LoVo (cell line): ENCODE measurements at places on chromosomes 13 and 19.

DNA sequence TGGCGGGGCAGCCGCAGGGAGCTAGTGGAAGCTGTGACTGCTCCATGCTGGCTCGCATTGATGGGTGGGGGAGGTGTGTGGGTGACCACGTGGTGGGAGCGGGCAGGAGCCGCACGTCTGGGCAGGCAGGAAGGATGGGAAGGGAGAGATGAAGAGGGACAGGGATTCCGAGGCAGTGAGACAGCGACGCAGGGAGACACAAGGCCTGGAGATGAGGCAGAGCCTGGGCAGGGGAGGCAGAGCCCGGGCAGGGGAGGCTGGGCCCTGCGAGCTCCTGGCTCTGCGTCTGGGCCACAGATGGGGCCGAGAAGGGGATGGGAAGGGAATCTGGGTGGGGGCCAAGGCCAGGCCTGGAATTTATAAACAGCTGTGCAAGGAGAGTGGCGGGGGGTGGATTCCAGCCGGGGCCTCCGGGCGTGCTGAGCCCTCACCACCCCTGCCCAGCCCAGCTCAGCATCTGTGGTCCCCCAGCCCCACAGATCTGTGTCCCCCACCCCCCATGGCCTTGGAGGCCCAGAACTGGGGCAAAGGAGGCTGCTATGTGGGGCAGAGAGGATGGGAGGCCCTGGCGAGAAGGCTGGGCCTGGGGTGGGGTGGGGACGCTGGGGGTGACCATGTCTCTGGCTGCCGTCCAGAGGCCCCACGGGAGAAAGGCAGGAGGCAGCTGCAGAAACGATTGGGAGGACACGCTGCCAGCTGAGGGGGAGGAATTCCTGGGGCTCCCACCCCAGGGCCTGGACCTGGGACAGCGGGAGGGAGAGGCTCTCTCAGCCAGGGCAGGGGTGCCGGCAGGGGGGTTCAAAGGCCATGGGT, 6.0 kb downstream of the EHD2 start:
- no peak for DNase-seq

DNA sequence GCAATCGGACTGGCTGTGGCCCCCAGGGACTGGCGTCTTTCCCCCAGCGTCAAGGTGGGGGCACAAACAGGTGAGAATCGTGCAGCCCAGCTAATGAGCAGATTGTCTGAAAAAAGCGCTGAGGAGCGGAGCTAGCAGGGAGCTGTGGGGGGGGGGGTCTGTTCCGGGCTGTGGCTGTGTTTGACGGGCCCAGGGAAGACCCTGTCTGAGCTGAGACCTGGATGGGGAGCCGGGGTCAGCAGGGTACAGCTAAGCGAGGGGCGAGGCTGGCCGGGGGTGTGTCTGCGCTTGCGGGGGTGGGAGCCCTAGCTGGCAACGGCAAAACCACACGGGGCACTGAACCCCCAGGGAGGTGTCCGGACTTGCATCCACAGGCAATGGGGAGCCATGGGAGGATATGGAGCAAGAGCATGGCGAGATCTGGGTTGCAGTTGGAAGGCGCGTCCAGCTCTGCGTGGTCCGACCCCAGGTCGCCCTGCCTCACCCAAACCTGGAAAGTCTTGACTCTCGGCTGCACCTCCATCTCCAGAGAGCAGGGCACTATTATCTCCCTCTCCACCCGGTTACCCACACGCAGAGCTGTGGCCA, 4.6 kb downstream of the LINGO3 start:
- no peak for DNase-seq

DNA sequence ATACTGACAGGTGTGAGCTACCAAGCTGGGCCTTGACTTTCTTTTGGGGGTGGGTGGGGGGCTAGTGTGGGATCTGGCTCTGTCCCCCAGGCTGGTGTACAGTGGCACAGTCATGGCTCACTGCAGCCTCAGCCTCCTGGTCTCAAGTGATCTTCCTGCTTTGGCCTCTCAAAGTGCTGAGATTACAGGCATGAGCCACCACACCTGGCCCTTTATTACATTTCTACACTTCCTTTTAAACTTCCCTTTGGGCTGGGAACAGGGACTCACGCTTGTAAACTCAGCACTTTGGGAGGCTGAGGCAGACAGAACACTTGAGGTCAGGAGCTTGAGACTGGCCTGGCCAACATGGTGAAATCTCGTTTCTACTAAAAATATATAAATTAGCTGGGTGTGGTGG, 12.0 kb downstream of the FTL start:
- no peak for DNase-seq

DNA sequence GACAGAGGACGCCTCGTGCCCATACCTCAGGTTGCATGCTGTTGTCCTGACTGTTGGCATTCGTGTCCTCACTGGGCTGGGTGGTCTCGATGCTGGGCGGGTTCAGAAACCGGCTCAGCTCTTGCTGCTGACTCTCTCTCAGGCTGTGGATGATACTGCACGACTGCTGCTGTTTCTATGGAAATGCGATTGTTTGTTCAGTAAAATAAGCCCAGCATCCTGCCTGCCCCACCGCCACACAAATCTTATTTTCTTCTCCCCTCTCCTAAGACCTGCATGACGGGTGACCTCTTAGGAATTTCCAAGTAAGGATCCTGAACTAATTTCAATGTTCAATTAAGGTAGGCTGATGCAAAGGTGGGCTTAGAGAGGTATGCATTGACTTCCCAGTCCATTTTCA, 356.5 kb downstream of the NALCN start:
- no peak for DNase-seq

DNA sequence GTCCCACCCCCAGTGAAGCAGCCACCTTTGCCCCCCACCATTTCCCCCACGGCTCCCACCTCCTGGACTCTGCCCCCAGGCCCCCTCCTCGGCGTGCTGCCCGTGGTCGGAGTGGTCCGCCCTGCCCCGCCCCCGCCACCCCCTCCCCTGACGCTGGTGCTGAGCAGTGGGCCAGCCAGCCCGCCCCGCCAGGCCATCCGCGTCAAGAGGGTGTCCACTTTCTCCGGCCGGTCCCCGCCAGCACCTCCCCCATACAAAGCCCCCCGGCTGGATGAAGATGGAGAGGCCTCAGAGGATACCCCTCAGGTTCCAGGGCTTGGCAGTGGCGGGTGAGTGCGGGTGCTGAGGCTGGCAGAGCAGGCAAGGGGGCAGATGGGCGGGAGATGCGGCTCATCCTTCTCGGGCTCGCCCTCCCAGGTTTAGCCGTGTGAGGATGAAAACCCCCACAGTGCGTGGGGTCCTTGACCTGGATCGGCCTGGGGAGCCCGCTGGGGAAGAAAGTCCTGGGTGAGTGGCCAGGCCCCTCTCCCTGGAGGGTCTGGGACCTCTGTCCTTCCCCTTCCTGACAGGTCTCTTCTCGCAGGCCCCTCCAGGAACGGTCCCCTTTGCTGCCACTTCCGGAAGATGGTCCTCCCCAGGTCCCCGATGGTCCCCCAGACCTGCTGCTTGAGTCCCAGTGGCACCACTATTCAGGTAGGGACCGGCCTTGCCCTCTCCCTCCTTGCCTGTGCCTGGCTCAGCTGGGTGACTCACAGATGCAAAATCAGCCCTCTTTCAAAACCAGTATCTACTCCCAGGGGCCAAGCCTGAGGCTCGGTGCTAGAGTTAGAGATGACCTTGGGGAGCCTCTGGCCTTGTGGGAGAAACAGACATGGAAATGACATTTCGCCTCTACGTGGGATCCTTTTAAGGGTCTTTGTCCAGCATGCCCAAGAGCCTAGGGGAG, 8.8 kb downstream of the IGFLR1 start:
- DNase-seq = no peak

DNA sequence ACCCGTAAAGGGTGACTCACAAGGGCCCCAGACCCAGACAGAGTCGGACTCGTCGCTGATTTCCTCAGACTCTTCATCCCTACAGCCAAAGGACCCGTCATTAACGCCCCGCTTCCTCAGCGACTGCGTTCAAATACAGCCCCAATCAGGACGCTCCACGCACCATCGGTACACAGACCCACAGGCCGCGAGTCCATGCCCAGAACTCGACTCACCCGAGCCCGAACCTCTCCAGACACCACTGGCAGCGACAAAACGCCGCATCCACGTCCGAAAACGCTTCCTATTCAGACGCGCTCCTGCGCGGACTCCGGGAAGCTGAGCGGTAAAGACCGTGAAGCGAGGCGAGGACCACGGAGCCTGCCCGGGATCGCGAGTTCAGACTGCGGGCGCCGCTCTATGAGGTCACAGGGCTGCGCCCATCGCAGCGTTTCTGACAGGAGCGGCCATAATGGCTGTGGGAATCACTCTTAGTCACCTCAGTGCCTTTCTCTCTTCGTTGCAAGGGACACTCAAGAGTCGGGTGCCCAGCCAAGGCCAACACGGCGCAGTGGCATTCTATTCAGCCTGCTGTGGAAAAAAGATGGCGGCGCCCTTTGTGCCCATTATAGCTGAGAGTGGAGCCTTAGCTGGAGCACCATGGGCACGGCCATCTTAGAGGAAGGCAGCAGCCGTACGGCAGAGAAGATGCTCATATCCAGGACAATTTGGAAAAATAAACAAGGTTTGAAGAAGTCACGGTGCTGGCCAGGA, at the start of gene ZNF614:
Gene ZNF614, minus strand, starts transcription at position 353 of the 753 bp plus-strand sequence. CDS start 2,634 bp downstream, outside the sequence.
- peak; percentile 89 for DNase-seq

GRCh38 chr19:1907563-1908363, 2.6 kb downstream of the ADAT3 start:
- no peak for DNase-seq

DNA sequence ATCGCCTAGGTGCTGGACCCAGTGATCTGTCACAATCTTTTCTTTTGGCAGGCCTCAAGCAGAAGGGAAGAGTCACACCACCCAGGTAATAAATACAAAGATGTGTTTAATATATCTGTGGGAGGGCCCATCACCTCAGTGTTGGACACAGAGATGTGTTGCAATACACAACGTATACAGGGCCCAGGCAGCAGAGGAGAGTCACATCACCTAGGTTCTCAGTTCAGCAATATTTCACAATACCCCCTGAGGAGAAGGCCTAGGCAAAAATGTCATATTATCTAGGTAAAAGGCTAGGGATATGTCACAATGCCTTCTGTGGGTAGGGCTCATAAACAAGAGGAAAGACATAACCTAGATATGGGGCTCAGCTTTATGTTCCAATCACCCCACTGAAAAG, 53.5 kb upstream of the ZNF728 start:
- DNase-seq = no peak
